ENCODE measurements at places on chromosomes 6 and 20.

- no peak for DNase-seq
Measured at GRCh38 chr20:57440678-57441509, 49.7 kb downstream of the RBM38 start.

DNA sequence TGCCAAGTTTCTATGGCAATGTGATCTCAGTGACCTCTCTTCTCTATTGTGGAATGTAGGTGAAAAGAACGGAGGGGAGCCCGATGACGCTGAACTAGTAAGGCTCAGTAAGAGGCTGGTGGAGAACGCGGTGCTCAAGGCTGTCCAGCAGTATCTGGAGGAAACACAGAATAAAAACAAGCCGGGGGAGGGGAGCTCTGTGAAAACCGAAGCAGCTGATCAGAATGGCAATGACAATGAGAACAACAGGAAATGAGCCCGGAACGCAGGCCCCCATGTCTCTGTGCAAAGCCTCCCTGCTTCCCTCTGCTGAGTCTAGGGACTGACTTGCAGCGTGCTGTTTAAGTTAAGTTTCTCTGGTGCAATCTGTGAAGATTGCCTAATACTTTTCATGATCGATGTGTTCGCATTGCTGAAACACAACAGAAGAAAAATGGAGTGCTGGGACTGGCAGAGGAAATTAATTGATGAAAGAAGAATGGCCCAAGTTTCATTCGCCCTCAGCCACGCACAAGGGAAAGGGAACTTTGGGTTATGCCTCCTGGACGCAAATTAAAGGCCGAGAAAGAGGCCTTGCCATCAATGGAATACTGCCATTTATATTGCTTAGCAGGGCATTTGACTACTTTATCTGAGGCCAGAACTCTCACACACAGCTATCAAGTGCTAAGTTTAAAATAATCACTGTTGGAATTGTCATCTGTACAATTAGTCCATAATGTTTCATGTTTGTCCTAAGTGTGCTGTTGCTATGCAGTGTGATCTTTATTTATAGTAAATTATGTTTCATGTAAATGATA lies 146.4 kb downstream of the AKAP7 start:
- no peak for DNase-seq

- DNase-seq: no peak
Measured at GRCh38 chr20:59958123-59958522, at the start of gene CDH26. Gene CDH26 (plus strand): TSS chr20:59958423. CDS start chr20:59958727, 304 bp downstream.

DNA sequence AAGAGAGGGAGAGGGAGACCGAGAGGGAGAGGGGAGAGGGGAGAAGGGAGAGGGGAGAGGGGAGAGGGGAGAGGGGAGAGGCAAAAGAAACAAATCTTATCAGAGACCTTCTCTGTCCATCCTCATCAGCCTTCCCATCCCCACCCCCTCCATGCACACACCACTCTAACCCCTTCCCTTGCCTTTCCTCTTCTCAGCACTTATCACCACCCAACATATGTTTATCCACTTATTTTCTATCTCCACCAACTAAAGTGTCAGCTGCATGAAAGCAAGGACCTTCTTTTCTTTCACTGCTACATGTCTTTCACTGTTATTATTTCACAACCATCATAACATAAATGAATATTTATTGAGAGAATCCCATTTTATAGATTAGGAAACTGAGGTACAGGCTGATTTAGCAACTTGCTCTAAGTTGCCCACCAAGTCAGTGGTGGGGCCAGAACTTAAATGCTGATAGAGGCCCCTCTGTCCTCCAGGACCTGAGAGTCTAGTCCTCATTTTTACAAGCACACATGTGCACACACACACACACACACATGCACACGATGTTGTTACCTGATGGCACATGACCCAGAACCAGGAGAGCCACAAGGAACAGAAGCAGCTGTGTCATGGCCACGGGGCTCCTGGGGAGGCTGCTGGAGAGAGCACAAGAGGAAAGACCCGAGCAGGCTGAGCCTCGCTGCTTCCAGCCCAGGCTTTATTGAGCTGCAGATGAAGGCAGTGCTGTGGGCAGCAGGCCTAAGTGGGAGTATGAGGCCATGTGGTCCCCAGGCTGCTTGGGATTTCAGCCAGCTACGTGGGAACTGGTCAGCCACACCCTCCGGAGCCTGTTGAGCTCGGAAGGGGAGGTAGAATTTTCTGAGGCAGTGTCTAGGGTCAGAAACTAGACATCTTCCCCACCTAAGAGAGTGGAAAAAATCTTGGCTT lies 2.3 kb downstream of the DEFB124 start:
- no peak for DNase-seq

DNA sequence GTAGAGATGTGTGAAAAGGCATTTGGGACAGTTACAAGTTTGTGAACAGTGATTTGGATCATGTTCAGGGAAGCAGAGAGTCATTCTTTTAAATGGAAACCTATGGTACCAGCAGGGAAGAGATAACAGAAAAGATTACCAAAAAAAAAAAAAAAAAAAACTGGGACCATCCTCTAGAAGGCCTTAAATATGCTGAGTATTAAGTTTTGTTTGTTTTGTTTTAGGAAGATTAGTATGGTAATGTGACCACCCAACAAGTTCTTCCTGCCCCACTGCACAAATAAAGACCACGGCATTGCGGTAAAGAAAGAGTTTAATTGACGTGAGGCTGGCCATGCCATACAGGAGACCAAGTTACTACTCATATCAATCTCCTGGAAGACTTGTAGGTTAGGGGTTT lies 946.2 kb downstream of the KIF16B start:
- DNase-seq: no peak

- DNase-seq: no peak
Measured at GRCh38 chr6:107460083-107460631, 793 bp upstream of the PDSS2 start.

- no peak for DNase-seq
Measured at GRCh38 chr6:137953761-137954160, 86.7 kb downstream of the TNFAIP3 start.

DNA sequence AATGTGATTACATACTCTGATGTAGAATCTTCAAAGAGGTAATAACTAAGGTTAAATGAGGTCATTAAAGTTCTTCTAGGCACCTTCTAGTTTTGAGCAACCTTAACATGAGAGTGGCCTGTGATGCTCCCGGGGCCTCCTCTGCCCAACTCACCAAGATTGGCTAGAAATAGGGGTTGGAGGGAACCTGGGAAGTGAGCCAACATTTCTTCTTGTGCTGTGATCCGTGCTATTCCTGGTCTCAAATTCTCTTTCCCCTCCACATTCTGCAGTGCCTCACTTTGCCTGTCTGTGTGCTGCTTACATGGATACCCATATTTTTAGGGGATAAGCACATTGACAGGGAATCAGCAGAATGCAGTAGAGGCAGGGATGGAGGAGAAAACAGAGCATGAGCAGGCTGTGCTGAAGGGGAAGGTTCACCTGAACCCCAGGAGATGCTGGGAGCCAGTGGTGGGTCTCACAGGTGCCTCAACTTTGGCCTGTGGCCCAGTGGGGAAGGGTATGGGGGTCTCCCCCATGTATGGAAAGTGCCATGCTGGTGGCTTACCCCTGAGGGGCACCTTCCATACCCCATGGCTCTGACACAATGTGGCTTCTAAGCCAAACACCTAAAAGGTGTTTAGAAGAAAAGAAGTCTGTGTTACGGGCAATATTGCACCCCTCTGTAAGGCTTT lies 164.7 kb upstream of the CHD6 start:
- DNase-seq: no peak

DNA sequence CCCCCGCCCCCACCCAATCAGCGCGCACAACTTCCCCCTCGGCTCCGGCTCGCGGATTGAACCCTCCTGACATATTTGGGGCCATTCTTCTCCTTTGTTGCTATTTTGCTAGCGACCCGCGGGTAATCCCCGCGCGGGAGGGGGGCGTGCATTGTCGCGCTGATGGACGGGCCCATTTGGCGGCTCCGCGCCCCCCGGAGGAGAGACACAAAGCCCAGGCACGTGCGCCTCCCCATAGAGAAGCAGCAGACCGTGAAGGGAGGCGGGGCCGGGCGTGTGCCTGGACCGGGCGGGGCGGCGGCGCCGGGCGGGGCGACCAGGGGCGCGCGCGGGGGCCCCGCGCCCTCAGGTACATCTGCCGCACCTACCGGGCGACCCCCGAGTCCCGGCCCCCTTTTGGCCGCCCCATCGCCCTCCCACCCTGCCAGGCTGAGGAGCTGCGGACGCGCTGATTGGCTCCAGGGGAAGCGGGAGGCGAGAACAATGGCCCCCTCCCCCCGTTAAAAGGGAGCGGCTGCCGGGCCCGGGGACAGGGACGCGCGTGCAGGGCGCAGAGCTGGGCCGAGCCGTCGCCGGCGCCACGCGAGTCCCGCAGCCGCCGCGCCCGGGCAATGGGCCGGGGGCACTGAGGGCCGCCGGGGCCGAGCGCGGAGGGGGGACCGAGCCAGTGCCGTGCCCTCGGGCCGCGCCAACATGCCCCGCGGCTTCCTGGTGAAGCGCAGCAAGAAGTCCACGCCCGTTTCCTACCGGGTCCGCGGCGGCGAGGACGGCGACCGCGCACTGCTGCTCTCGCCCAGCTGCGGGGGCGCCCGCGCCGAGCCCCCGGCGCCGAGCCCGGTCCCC lies at the start of gene INSM1:
TSS of gene INSM1 (plus strand) at position 530 of the 843 bp plus-strand sequence. CDS start at position 694, 164 bp downstream.
- DNase-seq: no peak

DNA sequence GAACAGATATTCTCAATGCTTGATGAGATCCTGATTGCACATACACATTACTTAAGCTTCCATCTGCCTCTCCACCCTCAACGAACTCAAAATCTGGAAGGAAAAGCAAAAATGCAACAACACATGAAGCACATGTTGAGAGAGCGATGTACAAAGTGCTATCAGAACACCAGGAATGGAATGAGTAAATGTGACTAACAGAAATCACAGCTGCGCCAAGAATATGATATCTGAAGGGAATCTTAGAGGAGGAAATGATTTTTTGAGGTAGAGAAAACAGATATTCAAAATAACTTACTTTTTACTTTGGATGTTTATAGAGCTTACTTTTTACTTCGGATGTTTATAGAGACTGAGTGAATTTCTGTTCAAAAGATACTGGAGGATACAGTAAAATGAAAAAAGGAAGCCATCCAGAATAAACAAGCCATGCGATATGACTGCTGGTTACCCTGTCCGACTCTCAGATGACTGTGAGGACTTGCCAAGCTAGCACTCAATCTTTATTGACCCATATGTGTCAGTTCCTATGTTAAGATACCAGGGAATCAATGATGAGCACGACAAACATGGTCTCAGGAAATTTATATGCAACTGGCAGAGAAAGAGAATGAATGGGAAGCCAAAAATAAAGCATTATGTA lies 102.0 kb downstream of the SMLR1 start:
- DNase-seq: no peak

DNA sequence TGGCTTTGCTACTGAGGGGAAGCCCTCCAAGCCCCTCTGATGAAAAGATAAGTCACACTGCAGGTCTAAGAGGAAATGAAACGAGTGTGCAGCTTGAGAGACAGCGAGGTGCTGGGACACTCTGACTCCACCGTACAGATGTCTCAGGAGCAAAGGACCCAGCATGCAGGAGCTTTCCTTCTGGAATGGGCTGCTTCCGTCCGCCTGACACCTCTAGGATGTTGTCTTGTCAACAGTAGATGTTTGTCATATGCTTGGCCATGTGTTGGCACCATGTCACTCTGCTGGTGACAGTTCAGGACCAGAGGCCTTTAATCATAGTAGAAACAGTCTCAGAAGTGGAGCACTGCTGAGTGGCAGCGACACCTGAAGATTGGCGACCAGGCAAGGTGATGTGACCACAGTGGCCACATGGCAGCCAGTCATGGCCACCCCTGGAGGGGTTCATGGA lies 46.7 kb downstream of the SLC24A3 start:
- no peak for DNase-seq

DNA sequence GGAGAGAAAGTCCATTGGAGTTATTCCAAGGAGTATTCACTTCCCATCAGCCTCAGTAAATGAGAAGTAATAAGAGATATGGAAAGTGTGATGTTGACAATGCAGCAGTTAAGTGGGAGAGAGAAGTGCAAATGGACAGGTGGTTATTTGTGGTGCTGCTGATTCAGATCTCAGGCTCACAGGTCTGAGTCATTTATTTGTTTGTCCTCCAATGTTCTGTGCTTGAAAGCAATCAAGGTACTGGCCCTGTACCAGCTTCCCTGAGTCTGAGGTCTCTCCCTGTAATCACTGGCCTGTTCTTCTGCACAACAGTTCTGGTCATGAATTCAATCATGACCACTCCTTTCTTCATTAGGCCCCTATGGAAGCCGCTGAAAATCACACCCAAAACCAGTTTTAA lies 827.7 kb downstream of the MAFB start:
- DNase-seq: no peak

DNA sequence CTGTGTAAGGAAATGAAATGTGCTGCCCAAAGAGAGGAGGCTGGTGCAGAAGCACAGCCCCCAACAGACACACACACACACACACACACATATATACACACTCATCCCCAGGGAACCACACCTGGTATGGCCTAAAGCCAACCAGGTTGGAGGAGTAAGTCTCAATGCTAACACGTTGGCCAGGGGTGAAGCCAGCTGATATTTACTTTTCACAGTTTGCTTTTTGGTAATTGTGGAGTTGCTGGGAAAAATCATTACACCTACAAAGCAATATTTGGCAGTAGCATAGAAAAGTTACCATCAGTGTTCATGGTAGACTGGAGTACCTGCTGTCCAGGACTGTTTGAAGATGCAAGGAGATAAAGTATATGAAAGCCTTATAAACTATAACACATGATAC lies 50.3 kb upstream of the NAA20 start:
- no peak for DNase-seq

DNA sequence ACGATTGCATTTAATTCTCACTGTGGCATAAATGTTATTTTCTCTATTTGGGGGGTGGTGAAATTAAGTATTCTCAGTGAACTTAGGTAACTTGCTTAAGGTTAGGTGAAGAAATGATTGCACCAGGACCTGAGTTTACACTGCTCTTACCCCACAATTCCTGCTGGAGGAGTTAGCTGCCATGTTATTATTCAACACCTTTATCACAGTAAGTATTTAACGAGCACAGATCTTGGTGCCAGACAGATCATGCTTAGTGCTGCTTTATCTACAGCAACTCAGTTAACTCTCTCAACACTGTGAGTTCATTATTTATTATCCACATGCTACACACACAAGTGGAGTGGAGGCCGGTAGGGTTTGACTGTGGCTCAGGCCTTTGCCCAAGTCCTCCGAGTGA lies 249.7 kb downstream of the TMEM242 start:
- no peak for DNase-seq

- DNase-seq: no peak
Measured at GRCh38 chr6:109801794-109802193, 110.7 kb downstream of the FIG4 start.

- DNase-seq: no peak
Measured at GRCh38 chr6:1641343-1641885, 31.7 kb downstream of the FOXC1 start.

DNA sequence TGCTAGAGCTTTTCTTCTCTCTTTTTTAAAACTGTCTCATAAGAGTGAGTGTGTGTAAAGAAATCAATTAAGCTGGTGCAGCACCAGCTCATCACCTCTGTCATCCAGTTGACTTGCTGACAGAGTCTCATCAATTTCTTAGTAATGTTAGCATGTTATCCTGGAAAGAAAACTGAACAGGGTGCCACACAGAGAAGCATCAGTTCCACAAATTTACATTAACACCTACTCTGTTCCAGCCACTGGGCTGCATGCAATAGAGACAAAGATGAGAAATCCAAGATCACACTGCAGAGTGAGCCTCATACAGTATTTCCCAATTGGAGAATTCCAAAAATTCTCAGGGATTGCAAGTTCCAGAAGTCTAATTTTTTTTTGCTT lies 207.0 kb upstream of the CITED2 start:
- DNase-seq: no peak
